ENCODE measurements at places on chromosomes 11 and 22. TPM values are rescaled to one million over a fixed set of nuclear protein-coding genes. Genes with fewer than 3 reads are reported as not detected.
A peak's percentile ranks its signal among the peaks of the same experiment; 100 is the strongest.

DNA sequence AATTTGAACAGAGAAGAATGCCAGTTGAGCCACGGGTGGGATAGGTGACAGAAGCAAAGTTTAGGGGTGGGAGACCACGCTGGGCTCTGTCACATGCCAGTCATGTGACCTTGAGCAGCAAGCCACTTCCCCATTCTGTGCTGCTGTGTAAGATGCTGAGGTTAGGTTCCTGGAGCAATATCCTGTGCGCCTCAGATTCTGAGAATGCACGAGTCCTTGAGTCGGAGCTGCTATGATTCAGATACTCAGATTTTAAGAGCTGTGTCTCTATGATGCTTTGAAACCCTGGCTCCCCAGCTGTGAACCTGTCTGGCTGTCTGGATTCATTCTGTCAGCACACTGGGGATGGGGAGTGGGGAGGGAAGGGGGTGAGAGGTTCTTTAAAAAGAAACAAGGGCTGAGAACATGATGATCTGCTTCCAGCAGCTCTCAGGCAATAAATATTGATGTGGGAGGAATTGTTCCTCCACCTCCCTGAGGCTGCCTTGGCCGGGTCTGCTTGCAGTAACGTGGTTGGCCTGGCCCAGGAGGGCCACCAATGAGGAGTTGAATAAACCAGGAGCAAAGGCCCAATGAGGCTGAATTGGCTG is 24.0 kb downstream of the SLCO2B1 start:
- DNase-seq = no peak

FAM83F gene
- 0.66 TPM for total RNA-seq

GRCh38 chr22:50576070-50576469 is 2.2 kb downstream of the CPT1B start:
- no peak for DNase-seq

CDKN1C gene
- 153 TPM for total RNA-seq

OR4C3 gene
- not detected for total RNA-seq

DNA sequence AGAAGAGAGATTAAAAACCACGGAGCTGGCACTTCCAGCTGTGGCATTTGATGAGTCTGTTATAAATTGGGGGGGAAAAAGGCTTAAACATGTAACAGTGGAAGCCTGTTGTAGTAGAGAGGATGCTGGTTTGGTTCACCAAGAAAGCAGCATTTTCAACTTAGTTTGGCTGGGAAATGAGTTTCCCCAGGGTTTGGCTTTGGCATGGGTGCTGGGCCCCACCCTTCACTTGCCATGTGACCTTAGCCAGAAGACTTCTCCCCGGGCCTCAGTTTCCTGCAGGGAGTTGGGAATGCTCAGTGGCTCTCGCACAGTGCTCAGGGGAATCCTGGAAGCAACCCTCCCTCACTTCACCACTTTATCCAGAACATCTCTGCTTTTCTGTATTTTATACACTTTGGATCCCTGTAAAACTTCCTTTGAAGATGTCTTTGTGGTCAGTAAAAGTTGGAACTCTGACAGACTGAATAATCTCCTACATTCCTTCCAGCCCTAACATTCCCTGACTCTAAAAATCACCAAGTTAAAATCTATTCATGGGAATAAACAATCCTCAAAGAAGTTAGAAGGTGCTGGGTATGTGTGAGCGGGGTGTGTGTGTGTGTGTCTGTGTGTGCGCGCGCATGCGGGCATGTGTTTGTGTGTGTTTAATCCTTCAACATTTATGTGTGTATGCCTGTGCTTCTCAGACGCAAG is 166.0 kb downstream of the TENM4 start:
- no peak for DNase-seq

MFNG gene
- total RNA-seq = 20.7 TPM

PLAAT4 gene
- total RNA-seq = 26.3 TPM

- no peak for DNase-seq
These were observed 41.6 kb downstream of the BUD13 start for GRCh38 chr11:116731097-116731761.

- no peak for DNase-seq
These were observed 21.1 kb downstream of the FAM76B start for GRCh38 chr11:95768521-95768920.

DNA sequence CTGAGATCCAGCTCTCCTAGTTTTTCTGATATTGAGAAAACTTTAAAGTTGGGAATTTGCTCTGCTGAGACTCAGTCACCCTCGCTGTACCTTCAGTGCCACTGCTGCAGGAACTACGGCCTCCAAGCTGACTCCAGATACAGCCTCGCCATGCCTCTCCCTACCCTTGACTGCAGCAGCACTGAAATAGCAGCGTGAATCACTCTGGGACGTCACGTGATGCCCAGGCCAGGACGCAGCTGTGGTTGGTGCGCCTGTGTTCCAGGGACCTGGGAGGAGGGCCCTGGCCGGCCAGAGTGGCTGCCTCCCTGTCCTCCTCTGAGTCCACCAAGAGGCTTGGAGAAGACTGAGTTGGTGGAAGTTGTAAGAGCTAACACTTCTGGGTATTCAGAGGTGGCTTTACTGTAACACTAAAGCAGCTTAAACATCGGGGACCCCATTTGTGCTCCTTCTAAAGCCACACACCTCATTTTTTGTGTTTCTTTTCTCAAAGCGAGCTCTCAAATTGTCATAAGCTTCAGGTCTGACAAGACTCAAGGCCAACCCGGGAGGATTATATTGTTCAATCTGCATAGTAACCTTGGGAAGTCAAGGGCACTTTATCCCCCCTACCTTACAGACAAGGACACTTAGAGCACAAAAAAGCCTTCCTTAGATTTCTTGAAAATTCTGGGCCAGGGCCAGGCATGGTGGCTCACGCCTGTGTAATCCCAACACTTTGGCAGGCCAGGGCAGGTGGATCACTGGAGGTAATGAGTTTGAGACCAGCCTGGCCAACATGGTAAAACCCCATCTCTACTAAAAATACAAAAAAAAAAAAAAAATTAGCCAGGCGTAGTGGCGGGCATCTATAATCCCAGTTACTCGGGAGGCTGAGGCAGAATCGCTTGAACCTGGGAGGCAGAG is 4.2 kb upstream of the STIP1 start:
- DNase-seq = peak; percentile 98

DNA sequence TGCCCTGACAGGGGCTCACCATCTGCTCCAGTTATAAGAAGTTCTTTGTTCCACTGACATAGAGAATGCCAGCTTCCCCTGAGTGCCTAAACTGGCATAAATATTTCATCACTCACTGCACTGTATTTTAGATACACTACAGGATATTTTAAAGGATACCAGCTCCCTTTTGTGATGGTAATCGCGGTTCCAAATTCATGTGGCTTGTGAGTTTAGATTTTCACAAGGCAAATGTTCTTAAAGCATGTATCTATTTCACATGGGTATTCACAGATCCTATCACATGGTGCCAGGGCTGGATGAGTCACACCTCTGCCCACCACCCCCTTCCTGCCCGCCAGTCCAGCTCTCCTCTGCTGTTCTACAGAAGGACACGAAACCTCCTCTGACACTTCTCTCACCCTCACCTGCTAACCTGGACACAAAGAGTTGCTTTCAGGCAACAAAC is 105.5 kb downstream of the KCNC1 start:
- DNase-seq = no peak

DNA sequence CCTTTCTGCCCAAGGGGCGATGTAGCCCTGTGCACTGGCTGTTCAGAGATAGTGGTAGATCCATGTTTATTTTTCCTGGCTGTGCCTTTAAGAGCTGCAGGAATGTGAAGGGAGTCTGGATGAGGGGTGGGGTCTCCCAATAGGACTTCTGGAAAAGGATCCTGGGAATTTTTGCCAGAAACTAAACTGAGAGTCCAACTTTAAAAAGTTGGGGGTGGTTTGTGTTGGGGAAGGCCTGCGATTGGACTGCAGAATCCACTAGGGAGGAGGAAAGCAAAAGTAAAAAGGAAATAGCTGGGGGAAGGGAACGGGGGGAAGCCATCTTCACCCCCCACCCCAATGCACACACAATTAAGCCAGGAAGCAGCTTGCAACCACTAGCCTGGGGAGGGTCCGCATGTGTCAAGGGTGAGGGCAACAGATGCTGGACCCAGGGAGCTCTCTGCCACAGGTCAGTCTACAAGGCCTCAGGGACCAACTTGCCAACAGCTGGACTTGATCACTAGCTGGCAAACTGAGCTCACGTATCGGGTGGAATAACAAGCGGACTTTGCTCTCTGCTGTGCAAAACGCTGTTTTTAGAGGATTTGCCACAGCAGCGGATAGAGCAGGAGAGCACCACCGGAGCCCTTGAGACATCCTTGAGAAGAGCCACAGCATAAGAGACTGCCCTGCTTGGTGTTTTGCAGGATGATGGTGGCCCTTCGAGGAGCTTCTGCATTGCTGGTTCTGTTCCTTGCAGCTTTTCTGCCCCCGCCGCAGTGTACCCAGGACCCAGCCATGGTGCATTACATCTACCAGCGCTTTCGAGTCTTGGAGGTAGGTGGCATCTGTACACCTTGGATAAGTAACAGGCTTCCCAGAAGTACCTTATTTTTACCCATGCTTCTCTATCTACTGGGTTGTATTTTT is at the start of gene OLFML1:
TSS of gene OLFML1 (plus strand) at position 321 of the 912 bp plus-strand sequence. CDS start at position 691, 370 bp downstream.
- no peak for DNase-seq

DNA sequence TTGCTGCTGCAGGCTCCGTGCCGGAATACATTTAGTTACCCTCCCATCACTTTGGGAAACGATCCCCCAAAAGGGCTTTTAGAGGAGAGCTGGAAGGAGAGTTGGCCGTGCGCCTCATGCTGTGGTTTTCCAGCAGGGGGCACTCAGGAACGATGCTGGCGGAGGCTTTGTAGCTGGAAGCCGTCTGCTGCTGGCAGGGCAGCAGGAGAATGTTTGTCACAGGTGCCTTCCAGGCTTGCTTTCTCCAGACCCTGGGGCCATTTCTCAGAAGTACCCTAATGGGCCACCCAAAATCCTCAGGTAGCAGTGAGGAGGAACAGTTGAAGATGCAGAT is 30.0 kb upstream of the CABP7 start:
- no peak for DNase-seq

DNA sequence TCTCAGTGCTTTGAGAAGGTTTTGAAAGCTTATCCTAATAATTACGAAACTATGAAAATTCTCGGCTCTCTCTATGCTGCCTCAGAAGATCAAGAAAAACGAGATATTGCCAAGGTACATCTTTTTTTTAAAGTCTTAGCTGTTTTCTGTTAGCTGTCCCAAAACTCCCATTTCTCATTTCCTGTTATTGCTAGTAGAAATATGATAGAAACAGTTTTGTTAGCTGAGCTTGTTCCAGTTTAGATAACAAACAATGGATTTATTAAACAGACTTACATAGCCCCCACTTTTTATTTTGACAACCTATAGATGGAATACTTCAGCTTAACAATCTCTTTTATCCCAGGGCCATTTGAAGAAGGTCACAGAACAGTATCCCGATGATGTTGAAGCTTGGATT is 12.7 kb downstream of the CTR9 start:
- DNase-seq = no peak

RIN1 gene
- total RNA-seq = 6.6 TPM

PHLDA2 gene
- 0.91 TPM for total RNA-seq

- no peak for DNase-seq
These were observed 31.8 kb upstream of the RAPSN start for GRCh38 chr11:47480762-47481161.

DNA sequence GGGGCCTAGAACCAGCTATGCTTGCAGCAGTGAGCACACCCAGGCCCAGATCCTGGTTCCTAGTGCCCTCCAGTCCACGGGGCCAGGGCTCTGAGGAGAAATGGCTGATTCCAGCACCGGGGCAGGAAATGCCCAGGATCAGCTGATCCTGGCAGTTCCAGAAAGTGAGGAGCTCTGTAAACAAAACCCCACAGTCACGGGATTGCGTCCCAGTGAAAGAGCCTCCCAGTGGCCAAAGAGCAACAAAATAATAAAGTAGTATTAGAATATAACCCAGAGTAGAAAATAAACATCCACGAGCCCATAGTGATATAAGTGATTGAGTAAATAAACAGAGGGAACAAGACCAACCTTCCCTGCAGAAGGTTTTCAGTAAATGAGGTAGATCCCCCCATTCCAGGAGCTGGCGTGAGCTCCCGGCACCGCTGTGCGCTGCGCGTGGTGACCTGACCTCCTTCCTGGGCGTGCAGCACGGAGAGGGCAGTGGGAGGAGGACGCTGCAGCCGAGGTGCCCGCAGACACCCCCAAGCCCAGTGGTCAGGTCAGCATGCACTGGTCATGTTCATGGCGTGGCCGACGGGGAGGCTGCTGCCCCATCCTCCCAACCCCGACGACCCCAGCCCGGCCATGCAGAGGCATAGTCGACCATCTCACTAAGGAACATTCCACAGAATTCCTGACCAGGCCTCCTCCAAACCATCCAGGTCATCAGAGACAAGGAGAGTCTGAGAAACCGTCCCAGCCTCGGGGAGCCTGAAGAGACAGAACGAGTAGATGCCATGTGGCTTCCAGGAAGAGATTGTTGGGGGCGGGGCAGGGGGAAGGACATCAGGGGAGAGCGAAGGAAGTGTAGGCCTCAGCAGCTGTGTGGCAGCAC is 19.8 kb downstream of the PTDSS2 start:
- DNase-seq = no peak

DNA sequence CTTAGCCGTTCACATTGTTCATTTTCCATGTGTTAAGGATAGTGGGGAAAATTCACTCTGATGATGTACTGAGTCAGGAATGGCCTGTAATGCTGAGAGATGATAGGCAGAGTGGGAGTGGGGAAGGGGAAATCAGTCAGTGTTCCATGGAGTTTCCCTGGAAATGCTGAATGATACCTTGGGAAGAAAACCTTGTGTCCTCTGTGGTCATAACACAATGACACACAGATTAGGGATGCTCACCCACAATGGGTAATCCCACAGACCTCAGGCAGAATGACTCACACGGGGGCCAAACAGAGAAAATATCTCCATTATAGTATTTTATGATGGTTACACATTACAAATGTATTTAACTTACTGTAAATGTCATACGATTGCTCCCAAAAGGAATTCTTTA is 118.0 kb downstream of the SNX19 start:
- peak; percentile 78 for DNase-seq

DNA sequence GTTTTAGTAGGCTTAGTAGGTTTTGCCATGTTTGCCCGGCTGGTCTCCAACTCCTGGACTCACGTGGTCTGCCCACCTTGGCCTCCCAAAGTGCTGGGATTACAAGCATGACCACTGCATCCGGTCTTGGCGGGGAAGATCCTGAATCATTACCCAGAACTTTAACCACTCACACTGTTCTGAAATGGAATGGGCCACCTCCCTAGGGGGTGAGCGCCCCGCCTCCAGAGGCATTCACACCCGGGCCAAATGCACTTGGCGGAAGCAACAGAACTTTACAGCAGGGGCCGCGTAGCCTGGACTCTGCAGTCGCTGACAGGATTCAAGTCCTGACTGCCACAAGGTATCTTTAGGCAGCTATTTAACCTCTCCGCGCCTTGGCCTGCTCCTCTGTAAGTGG is 5.4 kb downstream of the CCDC86 start:
- no peak for DNase-seq

PATE4 gene
- total RNA-seq = not detected

- no peak for DNase-seq
These were observed 209.7 kb upstream of the PLET1 start for GRCh38 chr11:112470355-112470754.

- no peak for DNase-seq
These were observed 58.5 kb downstream of the NCAM1 start for GRCh38 chr11:113019711-113020110.

GRCh38 chr11:64789331-64790204 is 11.2 kb upstream of the SF1 start:
- DNase-seq = no peak

UBASH3B gene
- total RNA-seq = 1.1 TPM

YPEL4 gene
- 0.50 TPM for total RNA-seq
